Skeletal muscle tissue (tissue), 5 donors: ENCODE measurements at places on chromosomes 16 and 17. TPM values are rescaled to one million over a fixed set of nuclear protein-coding genes. Genes with fewer than 3 reads are reported as not detected.

Gene FKBP10
- 76.2 TPM for total RNA-seq

Gene RHBDL1
- under 0.01 TPM for total RNA-seq

Gene DOC2B
- total RNA-seq: 2.1 TPM

Gene CLEC19A
- total RNA-seq: not detected

Gene EME2
- total RNA-seq: 5.2 TPM

Gene PRR35
- not detected for total RNA-seq

Gene SDR42E2
- total RNA-seq: not detected
